Stimulated activated naive CD4-positive, alpha-beta T cell (primary cell): ENCODE measurements at places on chromosomes 1 and 21.
A peak's percentile ranks its signal among the peaks of the same experiment; 100 is the strongest.

DNA sequence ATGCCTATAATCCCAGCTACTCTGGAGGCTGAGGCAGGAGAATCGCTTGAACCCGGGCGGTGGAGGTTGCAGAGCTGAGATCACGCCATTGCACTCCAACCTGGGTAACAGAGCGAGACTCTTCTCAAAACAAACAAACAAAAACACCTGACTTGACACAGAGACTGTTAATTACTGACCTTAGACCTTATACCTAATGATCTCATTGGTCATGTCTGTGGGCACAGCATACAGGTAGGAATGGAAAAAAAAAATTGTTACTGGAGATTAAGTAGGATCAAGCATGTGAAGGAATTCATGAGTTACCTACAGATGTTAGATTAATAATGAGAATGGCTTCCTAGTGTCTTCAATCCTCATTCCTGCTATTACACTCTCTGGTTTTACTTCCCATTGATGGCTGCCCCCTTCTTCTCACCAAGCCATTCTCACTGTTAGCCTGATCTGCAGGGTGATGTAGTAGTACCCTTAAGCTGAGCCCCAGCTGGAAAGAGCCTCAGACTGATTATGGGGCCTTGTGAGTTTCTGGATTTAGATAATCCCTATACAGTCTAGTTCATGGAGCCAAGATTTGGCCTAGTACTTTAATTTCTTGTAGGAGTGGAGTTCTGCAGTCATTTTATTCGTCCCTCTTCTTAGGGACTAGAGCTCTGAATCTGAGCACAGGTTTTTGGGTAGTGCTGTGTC, 8.8 kb downstream of the TBCE start:
- DNase-seq, result no peak

- peak; percentile 60 for DNase-seq
Measured at GRCh38 chr21:17513214-17514123, 626 bp downstream of the CXADR start.

DNA sequence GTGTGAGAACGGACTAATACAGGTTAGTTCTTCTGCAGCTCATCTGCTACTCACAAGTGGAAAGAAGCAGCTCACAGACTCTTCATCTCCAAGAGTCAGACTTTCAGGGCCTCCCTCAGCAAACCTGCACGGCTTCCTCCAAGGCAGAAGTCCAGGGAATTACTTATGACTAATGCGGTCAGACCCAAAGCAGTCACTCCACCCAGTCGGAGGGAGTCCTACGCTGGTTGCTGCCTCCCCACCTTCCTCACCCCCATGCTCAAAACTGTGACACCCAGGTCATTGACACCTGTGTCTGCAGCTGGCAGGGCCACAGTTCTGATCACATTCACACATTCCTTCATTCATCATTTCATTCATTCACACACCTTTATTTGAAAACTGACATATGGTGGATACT, 38.4 kb upstream of the PRDM2 start:
- no peak for DNase-seq

- DNase-seq, result no peak
Measured at GRCh38 chr1:76939050-76939816, 72.0 kb downstream of the ST6GALNAC5 start.

- no peak for DNase-seq
Measured at GRCh38 chr1:38194472-38194871, 147.9 kb upstream of the POU3F1 start.

DNA sequence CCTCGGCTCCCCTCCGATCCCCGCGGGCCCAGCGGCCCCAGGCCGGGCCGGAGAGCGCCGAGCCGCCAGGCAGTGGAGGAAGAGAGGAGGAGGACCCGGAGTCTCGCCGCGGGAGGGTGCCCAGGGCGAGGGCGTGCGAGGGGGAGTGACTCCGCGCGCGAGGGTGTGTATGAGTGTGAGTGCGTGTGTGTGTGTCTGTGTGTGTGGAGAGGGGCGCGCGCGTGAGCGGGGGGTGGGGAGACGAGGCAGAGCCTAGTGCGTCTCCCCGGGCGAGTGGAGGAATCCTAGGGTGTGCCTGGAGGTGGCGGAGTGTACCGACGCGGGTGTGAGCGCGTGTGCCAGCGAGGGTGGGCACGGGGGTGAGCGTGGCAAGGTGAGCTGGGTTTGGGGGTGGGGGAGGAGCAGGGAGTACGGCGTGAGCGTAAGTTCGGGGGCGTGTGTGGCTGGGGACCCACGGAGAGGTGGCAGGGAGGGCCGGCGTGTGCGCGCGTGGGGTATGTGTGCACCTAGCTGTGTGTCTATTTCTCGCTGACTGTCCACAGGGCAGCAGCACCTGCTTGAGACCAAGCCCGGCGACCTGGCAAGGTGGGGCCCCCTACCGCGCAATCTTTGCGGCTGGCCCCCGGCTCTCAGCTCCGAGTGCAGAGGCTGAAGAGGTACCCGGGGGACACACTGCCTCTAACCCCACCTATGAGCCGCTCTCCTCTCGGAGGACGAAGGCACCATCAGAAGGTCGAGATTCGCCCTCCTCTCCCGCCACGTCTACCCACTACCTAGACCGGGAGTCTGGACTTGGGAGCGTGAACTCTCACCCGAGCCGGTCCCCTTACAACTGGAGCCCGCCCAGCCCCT, 784 bp upstream of the KCND3 start:
- DNase-seq, result no peak

DNA sequence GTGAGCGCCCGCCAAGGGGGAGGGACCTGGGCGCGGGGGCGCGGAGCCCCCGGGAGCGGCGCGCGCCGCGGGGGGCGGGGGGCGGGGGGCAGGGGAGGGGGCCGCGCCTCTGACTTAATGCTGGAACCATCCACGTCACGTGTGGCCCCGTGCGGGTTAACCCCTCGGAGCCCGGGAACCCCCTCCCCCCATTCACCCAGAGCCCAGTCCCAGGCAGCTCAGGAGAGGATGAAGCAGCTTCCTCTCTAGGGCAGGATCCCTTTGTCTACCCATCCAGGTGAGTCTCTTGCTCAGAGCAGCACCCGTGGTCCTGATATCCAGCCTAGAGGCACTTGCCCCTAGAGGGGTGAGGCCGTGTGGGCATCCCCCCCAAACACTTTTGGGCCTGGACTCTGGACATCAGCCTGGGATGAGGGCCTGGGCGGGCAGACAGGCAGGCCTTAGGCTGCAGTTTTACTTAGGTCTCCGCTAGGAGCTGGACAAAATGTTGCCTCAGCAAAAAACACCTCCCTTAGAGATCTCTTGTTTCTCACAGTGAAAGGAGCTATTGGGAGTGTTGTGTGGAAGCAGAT, at the start of gene ALX3:
Gene ALX3, minus strand, starts transcription at position 2 of the 572 bp plus-strand sequence. CDS start 60 bp downstream, outside the sequence.
- no peak for DNase-seq

DNA sequence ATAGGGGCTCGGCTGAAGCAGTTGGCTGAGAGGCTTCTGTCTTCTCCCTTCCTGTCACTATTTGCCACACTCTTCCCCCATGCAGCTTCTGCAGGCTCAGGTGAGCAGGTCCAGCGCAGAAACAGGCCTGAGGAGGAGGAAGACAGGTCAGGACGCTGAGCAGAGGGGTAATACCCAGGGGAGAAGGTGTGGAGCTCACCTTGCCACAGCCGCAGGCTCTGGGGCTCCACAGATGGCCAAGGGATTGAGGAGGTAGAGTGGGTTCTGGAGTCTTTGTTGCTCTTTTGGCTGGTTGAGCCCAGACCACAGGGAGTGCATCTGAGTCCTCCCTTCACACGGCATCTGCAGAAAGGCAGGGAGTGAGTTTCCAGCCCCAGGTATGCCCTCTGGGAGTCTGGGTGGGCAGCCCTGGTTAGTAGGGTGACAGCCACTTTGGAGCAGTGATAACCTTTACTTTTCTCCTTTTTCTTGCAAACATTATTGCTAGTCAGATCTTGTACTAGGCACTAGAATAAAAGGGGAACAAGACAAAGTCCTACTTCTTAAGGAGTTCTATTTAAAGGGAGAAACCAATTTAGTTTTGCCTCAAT, 9.7 kb downstream of the EIF3I start:
- no peak for DNase-seq

DNA sequence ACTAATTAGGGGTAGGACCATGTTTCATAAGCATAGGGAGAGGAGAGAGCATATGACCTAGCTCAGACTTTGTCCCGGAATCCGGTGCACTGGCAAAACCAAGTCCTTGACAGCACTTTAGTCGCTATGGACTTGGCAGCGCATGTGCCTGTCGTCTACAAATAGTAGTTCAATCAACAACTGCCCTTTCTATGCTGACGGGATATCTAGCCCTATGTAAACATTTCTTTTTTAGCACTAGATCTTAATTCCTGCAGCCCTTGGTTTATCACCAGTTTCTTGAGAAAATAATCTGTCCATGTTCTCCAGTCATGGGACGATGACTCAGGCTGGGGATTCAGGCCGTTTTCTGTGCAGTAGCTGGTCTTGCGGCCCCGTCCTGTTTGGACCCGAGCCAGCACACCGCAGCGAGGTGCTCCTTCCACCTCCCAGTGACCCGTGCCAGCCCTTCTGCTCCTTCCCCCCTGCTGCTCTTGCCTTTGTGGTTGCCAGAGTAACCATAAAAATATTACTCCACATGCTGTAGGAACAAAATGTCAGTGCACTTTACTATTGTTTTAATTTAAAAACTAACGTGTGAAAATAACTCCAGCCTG, 8.6 kb upstream of the MT1HL1 start:
- DNase-seq, result no peak

- DNase-seq, result no peak
Measured at GRCh38 chr1:227951624-227952373, 4.1 kb upstream of the WNT9A start.

GRCh38 chr1:99131546-99131945, 126.9 kb upstream of the PLPPR5 start:
- DNase-seq, result no peak

DNA sequence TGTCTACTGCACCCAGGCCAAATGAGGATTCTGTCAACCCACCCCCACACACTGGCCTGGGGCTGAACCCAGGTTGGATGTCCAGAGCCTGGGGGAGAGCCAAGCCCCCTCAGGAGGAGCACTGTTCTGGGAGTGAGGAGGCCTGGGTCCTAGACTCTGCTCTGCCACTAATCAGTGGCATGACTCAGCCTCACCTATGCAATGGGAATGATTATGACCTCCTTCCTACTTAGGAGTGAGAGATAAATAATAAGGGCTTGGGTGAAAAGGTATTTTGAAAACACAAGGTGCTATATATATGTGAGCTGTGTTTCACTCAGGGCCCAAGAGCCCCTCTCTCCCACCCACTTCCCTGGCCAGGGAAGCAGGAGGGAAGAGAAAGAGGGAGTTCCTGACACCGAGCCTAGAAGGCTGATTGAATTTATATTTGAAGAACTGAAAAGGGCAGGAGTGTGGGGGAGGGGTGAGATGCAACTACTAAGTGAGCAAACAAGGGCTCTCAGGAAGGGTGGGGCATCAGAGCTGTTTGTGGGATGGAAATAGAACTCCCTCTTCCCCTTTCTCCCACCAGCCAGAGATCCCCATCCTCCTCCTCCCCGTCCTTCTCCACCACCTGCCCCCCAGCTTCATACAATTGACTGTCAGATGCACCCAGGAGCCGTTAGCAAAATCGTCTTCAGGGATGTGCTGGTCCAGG, 8.2 kb downstream of the IGSF9 start:
- DNase-seq, result no peak

- no peak for DNase-seq
Measured at GRCh38 chr1:160354388-160354985, 11.3 kb downstream of the NCSTN start.

DNA sequence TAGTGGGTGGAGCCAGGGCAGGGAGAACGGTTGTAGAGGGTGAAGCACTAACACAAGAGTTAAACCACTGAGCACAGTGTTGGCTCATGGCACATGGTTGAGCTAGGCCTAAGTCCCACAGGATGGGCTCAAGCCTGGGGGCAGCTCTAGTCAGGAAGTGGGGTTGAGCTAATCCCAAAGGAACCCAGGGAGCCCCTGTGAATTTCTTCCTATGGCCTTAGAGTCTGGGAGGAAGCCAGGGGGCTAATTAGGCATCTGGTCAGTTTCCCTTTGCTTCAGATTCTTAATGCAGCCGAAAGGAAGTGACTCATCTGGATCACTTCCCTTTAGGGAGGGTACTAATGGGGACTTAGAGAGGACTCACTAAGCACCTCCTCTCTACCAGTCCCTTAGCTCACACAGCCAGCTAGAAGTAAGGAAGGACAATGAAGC, 10.1 kb downstream of the CFAP45 start:
- DNase-seq, result no peak

- no peak for DNase-seq
Measured at GRCh38 chr21:43281661-43282357, 113.0 kb downstream of the CRYAA start.

DNA sequence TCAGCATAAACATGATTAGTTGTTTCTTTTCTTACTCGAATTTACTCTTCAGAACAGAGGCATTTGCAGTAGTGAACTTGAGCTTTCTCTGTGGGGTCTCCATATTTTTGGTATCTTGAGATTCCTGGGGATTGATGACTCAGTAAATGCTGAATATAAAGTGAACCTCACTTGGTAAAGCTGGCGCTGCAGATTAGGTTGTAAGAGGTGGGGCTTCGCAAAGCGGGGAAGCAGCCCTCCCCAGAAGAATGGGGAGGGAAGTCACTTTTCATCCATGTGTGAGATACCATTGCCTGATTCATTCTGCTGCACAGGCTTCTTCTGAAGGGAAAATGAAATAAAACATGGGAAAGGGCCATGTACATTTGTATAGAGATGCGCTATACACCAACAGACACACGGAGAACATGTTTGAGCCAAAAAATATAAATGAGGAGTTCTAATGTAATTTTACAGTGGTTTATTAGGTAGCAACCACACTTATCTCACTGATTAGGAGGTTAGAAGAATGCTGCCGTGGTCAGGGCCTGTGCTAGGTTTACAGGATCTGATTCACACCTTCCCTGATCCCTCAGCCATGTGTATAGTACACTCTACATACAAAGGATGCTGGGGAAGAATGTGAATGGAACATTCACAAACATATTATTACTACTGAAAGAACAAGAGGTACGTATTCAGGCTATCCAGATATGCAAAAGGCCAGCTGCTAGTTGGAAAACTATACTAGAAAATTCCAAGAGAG, 63.5 kb downstream of the DNTTIP2 start:
- DNase-seq, result no peak
